SK-N-MC (cell line): ENCODE measurements at places on chromosomes 5 and 9.

DNA sequence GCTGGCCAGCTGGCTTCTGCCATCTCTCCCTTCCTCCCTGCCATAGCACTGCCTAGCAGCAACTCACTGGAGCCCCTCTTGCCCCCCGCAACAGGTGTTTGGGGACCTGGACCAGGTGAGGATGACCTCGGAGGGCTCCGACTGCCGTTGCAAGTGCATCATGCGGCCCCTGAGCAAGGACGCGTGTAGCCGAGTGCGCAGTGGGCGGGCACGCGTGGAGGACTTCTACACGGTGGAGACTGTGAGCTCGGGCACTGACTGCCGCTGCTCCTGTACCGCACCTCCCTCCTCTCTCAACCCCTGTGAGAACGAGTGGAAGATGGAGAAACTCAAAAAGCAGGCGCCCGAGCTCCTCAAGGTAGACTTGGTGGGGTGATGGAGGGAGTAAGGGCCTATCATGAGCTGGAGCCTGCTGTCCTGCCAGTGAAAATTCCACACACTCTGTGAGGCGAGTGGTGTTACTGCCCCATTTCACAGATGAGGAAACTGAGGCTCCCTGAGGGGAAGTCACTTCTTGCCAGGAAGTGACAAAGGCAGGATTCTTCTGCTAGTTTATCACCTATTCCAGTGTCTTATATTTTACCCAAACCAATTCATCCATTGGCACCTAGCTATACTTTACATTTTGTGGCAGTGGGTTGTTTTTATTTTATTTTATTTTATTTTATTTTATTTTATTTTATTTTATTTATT is 10.1 kb downstream of the OLFML2A start:
- DNase-seq, result no peak

DNA sequence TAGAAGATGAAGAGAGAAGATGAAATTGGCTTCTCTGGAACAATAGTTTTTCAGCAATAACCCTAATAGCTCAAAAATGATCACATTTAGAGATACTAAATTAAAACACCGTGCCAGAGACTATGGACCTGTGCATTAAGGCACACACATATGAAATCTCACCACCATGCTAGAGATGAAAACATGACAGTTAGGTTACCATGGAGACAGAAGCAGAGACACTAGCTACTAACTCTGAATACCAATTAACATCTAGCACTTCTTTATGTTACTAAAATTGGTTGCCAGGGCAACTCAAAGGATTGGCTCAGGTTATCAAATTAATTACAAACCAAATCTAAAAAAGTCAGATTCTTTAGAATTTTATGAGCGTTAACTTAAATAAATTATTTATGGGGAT is 337.7 kb downstream of the PLK2 start:
- no peak for DNase-seq

- no peak for DNase-seq
These were observed 268.2 kb downstream of the MLLT3 start for GRCh38 chr9:20353931-20354652.

DNA sequence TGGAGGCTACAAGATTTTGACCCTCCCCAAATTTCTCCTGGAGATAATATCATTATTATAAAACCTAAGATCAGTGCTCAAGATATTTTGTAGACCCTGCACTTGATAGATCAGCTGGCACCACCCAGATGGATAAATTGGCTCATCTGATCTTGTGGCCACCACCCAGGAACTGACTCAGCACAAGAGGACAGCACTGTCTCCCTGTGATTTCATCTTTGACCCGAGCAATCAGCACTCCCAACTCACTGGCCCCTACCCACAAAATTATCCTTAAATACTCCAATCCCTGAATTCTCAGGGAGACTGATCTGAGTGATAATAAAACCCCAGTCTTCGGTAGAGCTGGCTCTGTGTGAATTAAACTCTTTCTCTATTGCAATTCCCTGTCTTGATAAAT is 34.5 kb upstream of the TENT2 start:
- DNase-seq, result no peak

GRCh38 chr9:130900701-130901497 is 4.3 kb upstream of the QRFP start:
- no peak for DNase-seq
